ENCODE measurements at places on chromosomes 12 and 14.

- no peak for DNase-seq
Observed at GRCh38 chr12:99087278-99087677, 442.2 kb downstream of the APAF1 start.

GRCh38 chr12:50600364-50600763 is 95.6 kb downstream of the DIP2B start:
- DNase-seq, result no peak

GRCh38 chr12:25156061-25156460 is 38.9 kb downstream of the DNAI7 start:
- no peak for DNase-seq

DNA sequence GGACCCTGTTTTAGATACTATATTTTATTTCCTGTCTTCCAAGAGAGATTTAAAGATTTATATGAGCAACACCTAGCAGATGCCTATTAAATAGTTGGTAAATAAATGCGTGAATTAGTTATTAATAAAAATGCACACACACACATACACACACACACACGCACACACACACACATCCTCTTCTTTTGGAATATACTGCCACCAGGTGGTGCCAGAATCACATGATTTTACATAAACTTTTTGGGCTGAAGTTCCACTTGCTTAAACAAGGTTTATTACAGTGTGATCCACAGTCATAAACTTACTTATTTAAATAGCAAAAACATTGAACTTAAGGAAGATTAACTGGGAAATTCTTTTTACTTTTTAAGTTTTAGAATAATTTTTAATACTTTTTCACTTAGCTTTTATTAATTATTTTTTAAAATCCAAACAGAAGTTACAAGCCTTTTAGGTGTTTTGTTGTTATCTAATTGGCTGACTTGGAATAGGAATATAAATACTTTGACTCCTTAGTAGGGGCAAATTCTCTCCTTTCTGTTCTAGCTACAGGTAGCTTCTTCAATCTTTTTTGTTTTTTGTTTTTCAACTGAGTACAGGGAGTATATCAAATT is 17.5 kb downstream of the RAD51B start:
- DNase-seq, result no peak

DNA sequence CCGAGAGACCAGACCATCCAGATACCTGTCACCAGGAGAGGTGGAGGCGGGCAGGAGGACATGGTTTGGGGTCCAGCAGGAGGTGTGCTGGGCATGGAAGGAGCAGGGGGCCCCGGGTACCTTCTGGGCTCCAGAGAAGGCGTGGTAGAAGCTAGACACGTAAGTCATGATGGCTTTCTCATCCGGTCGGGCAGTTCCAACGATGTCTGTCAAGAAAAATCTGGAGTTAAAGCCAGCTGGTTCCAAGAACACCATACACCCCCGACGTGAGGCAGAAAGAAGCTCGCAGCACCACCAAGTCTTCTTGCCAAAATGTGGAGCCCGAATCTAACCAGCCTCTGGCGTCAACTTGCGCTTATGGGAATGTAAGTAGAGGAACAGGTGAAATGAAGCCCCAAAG is 76.7 kb downstream of the ACTN1 start:
- DNase-seq, result no peak

GRCh38 chr12:27595231-27595642 is 71.2 kb downstream of the PPFIBP1 start:
- no peak for DNase-seq

GRCh38 chr12:124392667-124393413 is 97.9 kb downstream of the RFLNA start:
- no peak for DNase-seq

DNA sequence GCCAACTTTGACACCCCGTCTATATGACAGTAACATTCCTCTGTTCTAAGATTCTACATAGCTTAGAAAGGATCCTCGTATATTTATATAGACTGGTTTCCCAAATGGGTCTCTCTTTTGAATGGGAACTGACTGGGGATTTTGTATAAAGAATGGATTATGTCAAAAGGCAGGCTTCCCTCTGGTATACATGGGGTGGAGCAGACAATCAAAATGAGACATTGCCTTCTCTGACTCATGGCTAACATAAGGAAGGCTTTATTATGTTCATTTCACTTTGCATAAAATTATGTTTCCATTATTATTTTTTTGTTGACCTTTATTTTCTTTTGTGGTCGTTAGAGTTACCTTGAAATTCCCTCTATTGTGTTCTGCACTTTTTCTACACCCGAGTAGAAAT is 211.1 kb downstream of the ALG10B start:
- DNase-seq, result no peak

DNA sequence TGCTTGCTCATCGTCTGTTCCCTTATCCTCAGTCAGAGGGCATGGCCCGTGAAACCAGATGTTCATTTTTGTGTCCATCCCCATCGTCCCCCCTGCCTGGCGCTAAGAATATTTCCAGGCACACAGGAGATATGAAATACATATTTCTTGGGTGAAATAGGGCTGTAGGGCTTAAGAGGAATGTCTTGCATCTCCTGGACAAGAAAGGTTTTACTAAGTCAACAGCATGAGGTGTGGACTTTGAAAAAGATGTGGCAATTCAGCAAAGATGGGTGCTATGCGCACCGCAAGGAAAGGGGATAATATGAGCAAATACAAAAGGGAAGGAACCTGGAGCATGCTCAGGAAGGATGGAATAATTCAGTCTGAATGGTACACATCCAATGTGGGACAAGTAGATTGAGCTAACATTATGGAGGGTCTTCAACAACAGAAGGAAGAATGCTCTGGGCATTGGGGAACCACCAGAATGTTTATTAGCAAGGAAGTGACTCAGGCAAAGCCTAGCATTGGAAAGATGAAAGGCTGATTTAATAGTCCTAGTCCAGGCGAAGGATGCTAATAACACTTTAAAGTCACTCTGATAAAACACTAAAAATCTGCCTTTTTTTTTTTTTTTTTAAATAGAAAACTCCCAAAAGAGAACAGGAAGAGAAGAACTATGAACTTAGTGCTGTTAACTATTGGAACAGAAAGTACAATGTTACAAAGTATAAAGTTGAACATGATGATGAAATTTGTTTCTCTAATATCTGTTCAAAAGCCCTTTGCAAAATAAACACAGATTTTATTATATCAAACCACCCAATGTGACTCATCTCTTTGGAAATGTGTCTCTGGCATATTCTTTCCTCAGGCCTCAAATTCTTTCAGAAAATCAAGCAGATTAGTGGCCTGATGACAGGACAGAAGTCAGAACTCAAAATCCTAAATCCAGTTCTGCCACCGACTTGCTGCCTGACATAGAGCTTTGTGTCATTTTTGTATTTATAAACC is 449.5 kb downstream of the BCAT1 start:
- DNase-seq, result no peak

- no peak for DNase-seq
Observed at GRCh38 chr12:86333955-86334522, 77.8 kb upstream of the MGAT4C start.

GRCh38 chr14:49623941-49624839 is 3.6 kb downstream of the MGAT2 start:
- DNase-seq, result no peak

GRCh38 chr14:22518073-22518472 is 71.0 kb downstream of the DAD1 start:
- DNase-seq, result no peak

DNA sequence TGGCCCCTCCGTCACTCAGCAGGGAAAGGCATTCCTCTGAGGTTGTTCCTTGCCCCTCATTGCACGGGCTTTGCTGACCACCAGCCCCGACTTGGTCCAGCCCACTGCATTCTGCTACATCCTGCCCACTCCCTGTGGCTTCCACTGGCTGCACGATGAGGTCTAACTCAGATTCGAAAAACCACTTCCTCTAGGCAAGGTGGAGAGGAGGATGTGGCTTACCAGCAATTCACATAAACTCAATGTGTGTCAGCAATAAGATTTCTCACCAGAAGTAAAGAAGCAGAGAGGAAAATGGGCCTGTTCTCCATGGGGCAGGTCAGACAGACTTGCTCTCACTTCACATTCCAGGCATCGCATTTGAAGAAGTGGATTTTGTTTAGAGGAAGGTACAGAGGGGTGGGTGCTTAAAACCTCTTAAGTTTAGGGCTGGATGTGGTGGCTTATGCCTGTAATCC is 14.7 kb downstream of the GPR68 start:
- no peak for DNase-seq

- DNase-seq, result no peak
Observed at GRCh38 chr14:38553586-38553985, 297.7 kb upstream of the CLEC14A start.

DNA sequence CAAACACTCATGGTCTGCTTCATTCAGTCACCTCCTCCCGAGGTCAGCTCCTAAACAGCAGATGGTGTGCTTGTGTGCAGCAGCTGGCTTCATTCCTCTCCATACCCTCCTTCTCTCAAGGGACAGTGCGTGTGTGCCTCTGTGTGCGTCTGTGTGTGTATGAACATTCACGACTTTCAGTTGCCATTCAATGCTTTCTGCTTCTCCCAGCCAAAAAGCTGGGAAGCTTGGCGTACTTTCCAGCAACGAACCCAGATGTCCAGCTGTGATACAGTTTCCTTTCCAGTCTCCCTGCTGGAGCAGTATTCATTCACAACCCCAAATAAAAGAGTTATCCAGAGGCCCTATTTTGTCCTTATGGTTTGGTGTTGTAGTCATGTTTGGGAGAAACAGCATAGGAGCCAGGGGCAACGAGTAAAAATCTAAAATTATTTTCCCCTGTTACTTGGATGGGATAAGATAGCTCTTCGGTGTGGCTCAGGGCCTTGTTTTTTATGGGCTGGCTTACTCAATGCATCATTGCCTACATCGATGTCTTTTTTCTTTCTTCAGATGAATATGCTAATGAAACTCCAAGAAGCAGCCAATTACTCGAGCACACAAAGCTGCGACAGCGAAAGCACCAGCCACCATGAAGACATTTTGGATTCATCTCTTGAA is 379.3 kb downstream of the NAV3 start:
- no peak for DNase-seq

DNA sequence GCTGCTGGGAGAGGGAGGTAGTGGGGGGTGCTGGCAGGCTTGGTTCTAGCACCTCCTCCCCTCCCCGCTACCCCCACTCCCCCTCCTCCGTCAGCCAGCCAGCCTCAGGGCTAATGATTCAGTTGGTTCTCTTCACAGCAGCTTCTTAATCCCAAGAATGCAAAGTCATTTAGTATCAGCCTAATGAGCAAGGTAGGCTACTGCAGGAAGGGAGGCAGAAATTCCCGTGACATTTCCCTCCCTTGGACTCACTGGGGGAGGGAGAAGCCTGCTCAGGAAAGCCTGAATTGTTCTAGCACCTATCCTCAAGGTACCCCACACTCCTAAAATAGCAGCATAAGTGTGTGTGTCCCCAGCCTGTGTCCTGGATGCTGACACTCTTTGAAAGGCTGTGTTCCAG is 29.8 kb downstream of the ITPK1 start:
- DNase-seq, result no peak

GRCh38 chr14:64292197-64292596 is 2.0 kb downstream of the ESR2 start:
- DNase-seq, result no peak

- no peak for DNase-seq
Observed at GRCh38 chr14:98189511-98189910, 1082.5 kb downstream of the BCL11B start.

DNA sequence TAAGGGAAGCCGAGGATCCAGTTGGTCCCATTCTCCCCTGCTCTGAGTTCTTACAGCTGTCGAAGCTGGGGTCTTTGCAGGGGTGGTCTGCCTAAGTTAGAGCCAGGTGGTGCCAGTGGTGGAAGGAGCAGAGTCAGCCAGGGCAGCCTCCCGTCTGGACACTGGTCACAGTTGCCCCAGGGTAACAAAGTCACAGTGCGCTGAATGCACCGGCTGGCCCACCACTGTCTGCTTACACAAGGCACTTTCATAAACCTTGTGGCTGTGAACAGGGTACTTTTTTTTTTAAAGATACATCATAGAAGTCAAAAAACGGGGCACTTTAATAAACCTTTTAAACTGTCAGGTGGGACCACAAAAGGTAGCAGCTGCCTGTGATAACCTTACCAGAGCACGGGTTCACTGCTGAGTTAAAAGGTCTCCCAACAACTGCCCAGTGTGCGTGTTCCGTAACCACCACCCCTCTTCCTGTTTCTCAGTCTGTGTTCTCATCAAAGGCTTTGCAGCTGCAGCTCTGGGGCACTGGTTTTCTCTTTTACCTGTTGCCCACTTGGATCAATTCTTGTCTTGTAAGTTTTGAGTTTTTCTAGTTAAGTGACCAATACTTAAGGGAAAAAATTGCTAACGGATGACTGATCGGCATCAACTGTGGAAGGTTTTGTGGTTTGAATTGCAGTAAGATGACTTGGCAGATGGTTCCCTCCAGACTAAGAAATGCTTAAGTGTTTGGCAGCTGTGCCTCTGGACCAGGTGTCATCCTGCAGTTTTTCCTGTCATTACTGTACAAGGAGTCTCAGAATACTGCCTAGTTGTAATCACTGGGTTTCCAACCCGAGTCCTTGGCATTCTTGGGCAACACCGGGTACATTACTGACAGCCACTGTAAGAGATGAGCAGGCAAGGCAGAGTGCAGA is 55.9 kb downstream of the DYNC1H1 start:
- DNase-seq, result no peak

GRCh38 chr12:42960087-42960527 is 370.6 kb upstream of the PRICKLE1 start:
- no peak for DNase-seq

GRCh38 chr12:116370004-116370404 is 92.5 kb upstream of the MED13L start:
- DNase-seq, result no peak

DNA sequence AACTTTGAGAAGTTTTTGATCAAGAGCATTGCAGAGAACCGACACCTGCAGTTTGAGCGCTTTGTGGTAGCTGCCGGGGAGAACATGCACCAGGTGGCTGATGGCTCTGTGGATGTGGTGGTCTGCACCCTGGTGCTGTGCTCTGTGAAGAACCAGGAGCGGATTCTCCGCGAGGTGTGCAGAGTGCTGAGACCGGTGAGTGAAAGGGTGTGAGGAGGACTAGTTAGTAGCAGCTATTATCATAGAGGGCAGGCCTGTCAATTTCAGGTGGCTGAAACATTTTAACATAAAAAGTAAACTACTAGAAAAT is 27.0 kb upstream of the HIGD1C start:
- no peak for DNase-seq

DNA sequence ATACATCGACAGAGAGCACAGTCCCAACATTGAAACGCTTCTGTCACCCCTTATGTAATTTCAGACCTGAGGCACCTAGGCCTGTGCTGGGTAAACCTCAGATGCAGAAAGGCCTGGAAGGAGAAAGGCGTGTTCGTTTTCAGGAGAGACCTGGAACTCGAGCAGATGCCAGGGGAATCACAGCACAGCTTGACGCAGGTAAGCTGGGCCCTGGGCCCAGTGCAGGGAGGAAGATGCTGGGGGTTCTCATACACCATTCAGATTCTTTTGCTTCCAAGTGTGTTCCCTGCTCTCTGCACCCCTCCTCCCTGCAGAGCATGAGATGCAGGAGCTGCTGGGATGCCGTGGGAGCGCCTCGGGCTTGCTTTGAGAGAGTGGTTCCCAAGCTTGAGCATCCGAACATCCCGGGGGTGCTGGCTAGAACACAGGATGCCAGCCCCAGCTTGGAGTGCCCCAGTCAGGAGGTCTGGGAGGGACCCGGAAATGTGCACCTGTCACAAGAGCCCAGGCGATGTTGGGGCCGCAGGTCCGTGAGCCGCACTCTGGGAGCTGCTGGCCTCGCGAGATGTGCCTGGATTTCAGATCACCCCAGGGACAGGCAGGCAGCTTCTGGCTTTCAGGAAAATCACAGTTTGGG is 35.9 kb downstream of the FZD10 start:
- no peak for DNase-seq

- DNase-seq, result no peak
Observed at GRCh38 chr12:9940375-9940774, 8.2 kb upstream of the CLEC2A start.
